ENCODE measurements at places on chromosomes 16 and 17.

DNA sequence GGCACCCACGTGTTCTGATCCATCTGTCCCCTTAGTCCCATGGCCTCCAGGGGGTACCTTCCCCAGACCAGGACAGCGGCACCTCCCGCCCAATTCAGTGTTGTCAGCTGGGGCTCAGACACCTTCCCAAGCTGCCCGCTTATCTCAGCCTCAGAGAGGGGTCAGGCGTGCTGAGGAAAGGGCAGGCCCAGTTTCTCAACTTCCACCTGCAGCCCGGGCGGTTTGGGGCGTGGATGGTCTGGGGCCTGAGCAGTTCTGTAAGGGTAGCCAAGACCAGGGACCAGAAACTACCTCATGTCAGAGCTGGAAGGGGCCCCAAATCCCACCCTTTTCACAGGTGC, 5.1 kb downstream of the PLCD3 start:
- no peak for DNase-seq

DNA sequence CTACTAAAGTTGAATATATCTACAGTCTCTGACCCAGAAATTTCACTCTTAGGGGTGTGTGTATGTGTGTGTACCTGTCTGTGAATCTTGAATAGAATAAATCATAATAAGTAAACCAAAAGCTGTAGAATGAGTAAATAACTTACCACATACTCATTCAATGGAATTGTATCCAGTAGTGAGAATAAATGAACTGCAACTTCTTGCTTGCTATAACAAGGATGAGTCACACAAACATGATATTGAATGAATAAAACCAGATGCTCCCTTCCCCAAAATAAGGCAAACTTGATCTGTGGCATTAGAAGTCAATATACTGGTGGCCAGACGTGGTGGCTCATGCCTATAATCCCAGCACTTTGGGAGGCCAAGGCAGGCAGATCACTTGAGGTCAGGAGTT, 259.8 kb upstream of the MON1B start:
- DNase-seq: no peak

GRCh38 chr17:72599891-72600290, 479.1 kb downstream of the SOX9 start:
- no peak for DNase-seq

DNA sequence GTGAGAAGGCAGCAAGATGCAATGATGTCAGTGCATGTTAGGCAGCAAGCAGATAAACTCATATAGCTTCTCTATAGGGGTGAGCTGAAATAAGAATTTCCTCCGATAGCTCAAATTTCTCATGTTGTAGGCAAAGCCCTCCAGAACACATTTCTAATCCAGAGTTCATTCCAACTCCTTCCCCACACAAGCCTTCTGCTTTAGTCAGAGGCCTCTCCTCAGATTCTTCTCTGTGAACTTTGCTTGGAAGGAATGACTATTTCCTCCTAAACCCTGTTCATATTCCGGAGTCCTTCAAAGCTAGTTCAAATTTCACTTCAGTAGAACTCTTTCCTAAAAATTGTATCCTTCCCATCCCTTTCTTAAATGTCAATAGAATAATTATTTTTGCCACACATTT, 144.8 kb downstream of the KCNJ2 start:
- DNase-seq: no peak

DNA sequence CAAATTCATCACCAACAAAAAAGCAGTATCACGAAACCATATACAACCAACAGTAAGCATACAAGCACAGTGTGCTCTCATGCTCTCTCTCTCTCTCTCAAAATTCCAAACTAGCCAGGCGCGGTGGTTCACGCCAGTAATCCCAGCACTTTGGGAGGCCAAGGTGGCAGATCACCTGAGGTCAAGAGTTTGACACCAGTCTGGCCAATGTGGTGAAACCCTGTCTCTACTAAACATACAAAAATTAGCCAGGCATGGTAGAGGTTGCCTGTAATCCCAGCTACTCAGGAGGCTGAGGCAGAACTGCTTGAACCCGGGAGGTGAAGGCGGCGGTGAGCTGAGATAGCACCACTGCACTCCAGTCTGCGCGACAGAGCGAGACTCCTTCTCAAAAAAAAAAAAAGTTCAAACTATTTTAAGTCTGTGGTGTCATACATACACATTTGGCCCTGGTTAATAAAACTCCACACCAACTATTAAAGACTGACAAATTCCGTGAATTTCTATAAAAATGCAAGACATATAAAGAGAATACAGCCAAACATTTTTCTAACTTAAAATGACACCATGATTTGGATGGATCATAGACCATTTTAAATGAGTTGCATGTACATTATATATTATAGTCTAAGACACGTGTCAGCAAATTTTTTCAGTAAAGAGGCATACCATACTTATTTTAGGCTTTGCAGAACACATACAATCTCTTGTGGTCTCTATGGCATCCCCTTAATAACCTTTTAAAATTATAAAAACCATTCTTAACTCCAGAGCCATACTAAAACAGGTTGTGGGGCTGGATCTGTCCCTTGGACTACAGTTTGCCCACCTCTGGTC, 30.9 kb downstream of the GLG1 start:
- DNase-seq: no peak

DNA sequence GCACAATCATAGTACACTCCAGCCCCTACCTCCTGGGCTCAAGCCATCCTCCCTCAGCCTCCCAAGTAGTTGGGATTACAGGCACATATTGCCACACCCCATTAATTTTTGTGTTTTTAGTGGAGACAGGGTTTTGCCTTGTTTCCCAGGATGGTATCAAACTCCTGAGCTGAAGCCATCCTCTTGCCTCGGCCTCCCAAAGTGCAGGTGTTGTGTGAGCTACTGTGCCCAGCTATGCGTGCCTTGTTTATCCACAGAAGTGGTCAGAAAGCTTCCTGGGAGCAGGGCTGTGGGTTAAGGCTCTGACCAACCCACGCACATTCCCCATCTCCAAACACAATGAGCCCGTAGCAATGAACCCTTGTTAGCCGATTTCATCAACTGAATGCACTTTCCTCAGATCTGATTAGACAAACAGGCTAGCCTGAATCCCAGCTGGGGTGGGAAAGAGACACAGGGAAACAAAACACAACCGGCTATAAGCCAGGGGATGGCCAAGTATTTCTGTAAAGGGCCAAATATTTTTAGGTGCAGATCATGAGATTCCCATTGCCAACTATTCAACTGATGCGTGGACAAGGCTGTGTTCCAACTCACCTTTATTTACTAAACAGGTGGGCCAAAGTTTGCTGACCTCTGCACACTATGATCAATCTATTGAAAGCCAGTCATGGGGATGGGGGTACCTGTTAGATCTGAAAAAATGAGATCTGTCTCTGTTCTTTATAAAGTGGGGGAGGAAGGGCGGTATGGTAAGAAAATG, 193.6 kb downstream of the CPPED1 start:
- no peak for DNase-seq

DNA sequence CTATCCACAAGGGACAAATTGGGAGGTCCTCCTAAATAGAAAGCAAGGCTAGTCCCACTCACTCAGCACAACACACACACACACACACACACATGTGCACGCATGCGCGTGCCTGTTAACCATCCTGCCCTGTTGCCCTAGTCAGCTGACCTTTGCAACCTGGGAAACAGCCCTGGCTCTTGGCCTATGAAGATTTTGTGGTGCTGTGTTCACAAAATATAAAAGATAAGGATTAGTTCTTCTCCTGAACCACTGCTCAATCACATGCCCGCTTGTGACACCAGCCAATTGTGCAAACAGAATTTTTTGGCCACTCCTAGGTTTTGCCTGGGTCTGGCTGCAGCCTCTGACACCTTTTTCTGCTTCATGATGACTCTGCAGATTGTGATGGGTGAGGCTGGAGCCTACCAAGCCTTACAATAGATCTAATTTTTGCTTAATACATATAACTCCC, 3.3 kb upstream of the CES1 start:
- DNase-seq: no peak

- no peak for DNase-seq
Measured at GRCh38 chr16:88472069-88472468, 19.0 kb downstream of the ZFPM1 start.

DNA sequence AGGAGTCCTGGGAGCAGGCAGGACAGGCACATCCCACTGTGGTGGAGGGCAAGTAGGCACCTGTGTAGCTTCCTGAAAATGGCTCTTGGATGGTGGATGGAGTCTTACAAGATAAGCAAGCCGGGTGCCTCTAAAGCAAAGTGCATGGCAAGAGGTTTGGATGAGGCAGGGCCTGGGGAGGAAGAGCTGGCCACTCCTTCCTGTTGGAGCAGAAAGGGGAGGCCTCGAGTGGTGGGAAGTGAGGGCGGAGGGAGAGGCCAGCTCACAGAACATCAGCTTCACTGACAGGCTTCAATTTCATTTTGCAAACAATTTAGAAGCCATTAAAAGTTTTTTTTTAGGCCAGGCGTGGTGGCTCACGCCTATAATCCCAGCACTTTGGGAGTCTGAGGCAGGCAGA, 31.0 kb downstream of the CD300A start:
- no peak for DNase-seq

DNA sequence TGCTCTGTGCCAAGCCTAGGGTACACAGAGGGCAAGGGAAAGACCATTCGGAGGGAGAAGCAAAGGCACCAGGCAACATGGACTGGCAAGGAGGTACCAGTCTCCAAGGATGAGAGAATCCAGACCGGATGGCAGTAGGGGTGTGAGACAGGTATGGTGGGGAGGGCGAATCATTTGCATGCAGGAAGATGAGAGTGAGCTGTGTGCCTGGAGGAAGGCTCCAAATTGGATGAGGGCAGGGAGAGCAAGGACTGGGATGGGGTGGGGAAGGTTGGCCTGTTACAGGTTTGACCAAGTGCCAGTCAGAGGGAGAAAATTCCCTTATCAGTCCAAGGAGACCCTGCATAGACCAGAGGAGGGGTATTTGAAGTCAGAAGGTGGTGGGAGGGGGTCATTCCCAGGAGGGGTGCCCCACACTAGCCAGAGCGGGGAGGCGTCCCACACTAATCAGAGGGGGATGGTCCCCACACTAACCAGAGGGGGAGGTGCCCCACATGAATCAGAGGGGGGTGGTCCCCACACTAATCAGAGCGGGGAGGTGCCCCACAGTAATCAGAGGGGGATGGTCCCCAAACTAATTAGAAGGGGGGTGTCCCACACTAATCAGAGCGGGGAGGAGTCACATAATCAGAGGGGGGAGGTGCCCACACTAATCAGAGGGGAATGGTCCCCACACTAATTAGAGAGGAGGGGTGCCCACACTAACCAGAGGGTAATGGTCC, 737 bp downstream of the CANT1 start:
- DNase-seq: no peak

DNA sequence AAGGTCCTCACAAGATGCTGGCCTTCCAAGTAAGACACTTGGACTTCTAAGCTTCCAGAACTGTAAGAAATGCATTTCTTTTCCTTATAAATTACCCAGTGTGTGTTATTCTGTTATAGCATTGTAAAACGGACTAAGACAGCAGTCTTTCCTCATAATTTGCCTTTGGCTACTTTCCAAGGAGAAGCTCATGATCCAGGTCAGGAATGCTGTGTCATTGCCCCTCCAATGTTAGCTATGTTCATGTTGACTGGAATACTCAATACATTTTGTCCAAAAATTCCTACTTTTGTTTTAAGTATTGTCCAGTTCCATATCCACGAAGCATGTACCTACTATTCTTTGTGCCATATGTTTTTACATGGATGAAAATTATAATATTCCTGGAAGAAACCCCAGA, 234.6 kb downstream of the HS3ST3A1 start:
- DNase-seq: no peak

DNA sequence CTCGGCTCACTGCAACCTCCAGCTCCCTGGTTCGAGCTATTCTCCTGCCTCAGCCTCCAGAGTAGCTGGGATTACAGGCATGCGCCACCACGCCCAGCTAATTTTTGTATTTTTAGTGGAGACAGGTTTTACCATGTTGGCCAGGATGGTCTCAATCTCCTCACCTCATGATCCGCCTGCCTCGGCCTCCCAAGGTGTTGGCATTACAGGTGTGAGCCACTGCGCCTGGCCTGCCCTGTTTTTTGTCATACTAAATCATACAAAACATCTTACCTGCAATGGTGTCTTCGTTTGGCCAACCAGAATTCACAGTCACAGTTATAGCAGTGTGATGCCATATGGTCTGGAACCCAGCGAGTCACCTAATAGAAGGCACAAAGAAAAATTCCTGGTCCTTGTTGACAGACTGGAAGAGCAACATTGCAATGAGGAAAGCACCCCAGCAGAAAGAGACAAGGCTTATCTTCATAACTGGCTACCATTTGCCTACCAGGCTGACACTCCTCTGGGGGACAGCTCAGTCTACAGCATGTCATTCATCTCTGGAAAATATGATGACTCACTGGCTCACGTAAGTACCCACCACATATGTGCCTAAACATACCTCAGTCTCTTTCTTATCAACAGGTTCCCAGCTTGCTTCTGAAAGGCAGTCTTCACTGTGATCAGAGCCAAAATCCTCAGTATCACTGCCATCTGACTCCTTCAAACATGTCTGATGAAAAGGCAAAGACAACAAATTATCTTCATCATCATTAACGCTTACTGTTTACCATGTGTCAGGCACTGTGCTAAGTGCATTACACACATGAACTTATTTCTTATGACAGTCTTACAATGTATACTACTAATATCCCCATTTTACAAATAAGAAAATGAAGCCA, 4.3 kb upstream of the HSF5 start:
- DNase-seq: no peak

GRCh38 chr17:68539548-68540467, 27.6 kb downstream of the PRKAR1A start:
- DNase-seq: no peak

GRCh38 chr16:19289811-19290485, 4.4 kb downstream of the CLEC19A start:
- DNase-seq: no peak

GRCh38 chr16:20675488-20676267, 21.8 kb downstream of the ACSM1 start:
- peak; percentile 38 for DNase-seq

- DNase-seq: no peak
Measured at GRCh38 chr17:16106161-16106891, 106.7 kb downstream of the TTC19 start.

- DNase-seq: no peak
Measured at GRCh38 chr16:85448557-85449190, 164.4 kb upstream of the GSE1 start.
